Stimulated activated naive CD4-positive, alpha-beta T cell (primary cell): ENCODE measurements at places on chromosomes 5 and 9.

DNA sequence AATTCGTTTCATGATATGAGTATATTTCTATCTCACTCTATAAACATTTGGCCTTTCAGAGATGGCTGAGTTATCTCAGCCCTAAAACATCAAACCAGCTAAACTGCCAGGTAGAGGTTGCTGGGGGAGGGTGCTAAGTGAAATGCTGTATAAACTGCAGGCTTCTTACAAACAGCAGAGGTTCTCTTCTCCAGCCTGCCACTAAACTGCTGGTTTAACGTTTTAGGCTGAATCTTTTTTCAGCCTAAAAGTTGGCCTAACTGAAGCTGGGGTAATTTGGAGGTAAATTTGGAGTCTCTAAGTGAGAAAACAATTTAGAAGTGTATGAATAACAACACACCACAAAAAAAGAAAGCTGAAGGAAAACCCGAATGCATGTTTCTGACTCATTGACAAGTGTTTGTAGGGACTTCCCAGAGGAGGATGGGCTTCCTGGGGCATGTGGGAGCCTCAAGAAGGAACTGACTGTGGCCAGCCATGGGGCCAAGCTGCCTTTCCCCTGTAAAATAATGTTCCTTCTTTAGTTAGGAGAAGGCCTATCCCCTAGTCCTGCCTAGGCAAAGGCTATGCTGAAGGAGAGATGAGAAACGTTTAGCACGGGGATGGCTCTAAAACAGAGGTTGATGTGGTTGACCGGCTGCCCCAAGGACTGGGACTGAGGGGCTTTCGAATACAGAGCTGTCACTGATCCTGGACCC is 44.3 kb downstream of the SLC28A3 start:
- no peak for DNase-seq

- DNase-seq = no peak
These were observed 458.0 kb downstream of the DMAC1 start for GRCh38 chr9:7341571-7341970.

DNA sequence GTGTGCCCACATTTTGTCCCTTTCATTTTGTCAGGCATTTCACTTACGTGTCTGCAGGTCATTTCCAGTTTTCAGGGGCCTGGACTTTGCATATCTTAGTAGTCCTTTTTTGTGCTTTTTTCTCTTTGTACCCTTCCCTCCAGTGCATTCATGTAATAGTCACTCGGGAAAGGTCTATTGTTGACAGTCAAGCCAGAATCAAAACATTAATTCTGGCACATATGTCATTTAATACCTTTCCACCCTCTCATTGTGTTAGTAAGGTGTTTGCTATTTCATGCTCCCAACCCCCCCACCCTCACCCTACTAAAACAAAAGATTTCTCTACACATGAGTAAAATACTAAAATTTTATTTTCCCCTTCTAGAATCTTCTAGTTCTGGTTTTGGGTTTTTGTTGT is 42.7 kb downstream of the UGCG start:
- no peak for DNase-seq

- DNase-seq = no peak
These were observed 116.4 kb downstream of the NTRK2 start for GRCh38 chr9:84785792-84786547.

DNA sequence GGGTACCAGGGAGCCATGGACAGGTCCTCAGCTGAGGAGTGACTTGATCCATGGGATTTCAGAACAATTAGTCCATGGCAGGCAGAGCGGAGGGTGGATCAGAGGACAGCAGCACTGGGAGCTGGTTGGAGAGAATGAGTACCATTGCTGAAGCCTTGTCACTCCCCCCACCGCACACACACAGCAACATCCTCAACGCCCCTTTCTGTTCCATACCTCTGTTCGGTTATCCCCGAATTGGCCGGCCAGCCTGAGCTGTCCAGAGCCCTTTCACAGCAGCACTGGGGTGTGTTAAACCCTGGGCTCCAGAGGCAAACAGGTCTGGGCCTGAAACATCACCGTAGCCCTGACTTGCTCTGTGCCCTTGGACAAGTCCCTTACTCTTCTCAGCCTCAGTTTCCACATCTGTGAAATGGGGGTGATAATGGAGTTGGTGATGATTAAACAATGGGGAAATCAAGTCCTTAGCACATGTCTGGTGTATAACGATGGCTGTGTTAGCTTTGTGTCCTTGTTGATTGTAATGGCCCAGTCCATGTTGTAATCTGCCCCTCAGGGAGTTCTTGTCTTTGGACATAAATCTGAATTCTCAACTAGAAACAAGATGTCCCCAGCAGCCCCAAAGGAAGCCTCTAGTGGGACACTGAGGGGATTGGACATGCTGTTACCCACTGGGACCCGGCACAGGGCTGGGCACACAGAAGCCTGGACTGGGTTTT is 16.9 kb downstream of the GSN start:
- DNase-seq = no peak

DNA sequence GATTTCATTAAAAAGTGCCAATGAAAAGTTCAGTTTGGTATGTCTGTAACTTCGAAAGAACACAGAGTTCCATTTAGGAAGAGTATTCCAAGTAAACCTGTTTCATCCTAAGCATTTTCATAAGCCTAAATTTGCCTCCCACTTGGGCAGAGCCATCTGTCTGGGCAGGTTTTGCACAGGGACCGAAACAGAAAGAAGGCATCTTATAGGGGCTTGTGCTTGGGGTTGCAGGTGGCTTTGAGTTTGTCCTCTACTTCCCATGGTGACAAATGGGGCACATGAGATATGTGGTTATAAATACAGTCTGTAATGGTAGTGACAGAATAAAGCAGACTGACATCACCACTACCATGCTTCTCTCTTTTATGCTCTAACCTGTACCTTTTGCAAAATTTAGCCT is 63.7 kb downstream of the MCTP1 start:
- DNase-seq = no peak

DNA sequence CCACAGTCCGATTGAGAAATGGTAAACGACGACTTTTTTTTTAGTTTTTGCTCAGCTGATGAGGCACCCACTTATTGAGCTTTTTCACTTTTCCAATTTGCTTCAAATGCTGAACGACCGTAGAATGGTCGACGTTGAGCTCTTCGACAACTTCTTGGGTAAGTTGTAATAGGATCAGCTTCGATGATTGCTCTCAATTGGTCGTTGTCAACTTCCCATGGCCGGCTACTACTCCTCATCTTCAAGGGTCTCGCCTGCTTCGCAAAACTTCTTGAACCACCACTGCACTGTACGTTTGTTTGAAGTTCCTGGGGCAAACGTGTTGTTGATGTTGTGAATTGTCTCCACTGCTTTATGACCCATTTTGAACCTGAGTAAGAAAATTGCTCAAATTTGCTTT is 35.7 kb downstream of the NSD1 start:
- no peak for DNase-seq

- DNase-seq = no peak
These were observed 36.6 kb downstream of the MRPL36 start for GRCh38 chr5:1762883-1763547.

DNA sequence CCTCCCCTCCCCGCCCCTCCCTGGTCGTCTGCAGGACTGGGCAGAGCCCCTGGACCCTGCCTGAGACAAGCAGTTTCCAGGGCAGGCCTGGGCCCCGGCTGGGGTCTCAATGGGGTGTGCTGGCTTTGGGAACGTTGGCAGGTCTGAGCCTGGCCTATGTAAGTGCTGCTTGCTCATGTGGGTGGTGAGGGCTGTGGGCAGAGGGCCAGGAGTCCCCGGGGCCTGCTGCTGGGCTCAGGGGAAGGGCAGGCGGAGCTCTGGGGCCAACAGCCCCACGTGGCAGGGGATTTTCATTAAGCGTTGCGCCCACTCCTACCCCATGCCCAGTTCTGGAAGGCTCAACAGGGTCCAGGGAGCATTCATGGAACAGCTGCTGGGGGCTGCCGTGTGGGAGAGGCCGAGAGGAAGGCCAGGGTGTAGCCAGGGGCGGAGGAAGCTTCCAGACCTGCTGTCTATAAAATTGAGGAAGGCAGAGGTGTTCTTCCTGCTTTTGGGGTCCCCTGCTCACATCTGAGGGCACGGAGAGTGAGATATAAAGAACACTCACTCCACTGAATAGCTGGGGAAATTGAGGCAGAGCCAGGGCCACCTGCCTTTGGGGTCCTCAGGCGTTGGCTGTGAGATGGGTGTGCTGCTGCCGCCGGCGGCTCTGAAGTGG is 32.5 kb downstream of the RXRA start:
- no peak for DNase-seq

DNA sequence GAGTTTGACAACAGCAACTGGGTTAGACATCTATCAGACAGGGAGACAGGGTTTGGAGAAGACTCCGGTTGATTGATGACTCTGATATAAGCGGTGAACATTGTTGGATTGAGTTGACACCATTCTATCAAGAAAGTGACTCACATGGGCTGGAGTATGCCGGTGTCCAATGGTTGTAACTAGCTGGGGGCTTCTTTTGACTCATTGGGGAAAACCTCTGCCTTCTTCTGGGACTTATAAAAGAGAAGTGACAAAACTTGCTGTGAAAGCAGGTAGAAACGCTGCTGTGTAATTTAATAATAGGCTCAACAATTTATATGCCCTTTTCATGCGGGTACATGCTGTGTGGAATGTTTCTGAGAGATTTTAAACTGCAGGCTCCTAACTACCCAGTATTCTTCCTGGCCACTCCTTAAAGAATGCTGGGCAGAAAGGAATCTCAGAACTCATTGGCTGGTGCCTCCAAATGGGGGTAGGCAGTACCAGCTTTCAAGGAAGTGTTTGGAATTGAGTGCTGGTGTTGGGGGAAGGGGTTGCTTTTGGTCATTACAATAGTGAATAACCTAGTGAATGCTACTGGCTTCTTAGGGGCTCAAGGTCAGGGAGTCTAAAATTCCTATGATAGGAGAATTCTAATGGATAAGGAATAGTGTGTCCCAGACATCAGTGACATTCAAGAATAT is 43.9 kb downstream of the FYB1 start:
- DNase-seq = no peak

GRCh38 chr5:71932655-71933338 is 174.5 kb upstream of the MAP1B start:
- no peak for DNase-seq

GRCh38 chr9:133608382-133608781 is 807 bp downstream of the FAM163B start:
- no peak for DNase-seq

GRCh38 chr5:9582406-9582805 is 36.5 kb upstream of the SEMA5A start:
- no peak for DNase-seq

- DNase-seq = no peak
These were observed 39.2 kb downstream of the ADAMTS19 start for GRCh38 chr5:129499208-129499852.

DNA sequence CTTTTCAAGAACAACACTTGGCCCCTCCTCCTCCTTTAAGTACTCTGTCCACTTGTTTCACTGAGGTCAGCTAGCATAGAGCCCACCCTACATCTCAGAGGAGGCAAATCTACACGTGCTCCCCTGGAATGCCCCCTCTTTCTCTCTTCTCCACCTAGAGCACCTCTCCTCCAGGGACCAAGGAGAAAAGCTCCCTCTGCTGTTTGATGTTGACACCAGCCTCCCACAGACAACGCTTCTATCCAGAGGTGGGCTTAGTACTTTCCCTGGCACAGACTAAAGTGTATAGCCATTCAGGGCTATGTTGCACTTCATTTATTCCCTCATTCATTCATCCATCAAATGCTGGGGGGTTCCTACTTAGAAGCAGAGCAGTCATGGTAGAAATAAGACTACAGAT is 68.2 kb upstream of the TAF1L start:
- no peak for DNase-seq

DNA sequence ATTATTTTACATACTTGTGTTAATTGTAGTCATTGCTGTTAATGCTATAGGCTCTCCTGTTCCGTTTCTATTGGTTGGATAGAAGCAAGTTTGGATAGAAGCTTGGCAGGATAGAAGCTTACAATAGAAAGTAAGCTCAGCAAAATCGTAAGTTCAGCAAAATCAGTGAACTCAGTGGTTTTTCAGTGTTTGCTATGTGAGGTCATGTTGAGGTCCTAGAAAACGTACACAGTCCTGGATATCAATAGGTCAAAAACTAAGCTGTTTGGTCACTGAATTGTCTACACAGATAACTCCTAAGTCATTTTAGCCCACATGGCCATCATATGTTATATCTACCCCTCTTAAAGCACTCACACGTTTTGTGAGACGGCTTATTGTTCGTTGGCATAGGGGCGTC is 299.4 kb downstream of the MAN2A1 start:
- DNase-seq = no peak

DNA sequence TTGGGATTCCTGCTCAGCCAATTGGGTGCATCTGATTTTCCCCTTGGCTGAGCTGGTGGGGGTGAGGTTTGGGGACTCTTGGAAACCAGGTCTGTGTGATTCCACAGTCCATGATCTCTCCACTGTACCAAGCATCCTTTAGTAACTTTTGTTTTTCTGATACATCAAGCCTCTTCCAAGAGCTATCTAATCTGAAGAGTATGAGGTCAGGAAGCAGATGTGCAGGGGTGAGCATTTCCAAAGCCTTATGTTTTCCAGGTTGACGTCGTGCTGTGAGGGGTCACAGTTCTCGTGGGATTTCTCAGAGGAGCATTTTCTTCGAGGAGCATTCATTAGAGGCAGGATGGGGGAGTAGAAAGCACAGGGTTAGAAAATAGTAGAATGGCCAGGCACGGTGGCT is 95.3 kb downstream of the KLF4 start:
- DNase-seq = no peak

DNA sequence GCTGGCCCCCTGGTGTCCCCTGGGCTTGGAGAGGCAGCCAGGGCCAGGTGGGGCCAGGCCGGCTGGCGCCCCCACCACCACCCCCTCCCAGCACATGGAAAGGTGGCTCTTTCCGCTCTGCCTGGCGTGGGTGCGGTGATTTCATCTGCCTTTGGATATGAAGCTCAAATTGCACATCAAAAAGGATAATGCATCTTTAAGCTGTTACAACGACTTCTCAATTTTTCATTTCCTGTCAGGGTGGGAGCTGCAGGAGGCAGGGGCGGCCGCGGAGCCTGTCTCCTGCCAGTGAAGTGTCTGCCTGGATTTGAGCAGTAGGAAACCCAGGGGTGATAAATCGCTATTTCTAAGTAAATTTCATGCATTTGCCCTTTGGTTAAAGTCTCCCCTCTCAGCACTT is 169.2 kb upstream of the MVB12B start:
- no peak for DNase-seq

DNA sequence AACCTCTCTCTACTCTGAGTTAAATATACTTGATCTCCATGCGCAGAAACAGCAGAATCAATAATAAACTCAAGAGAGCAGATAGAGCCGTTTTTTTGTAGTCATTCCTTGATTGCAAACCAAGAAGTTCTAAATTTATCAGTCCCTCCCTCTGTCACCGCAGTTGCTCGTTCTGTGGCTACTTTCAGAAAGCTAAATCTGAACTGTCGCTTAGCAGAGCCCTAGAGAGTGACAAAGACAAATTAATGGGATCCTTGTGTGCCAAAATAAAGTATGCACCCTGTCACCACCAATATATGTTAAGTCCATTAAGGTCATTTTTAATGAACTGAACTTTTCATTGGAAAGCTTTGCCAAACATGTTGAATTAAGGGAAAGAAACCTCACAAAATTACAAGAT is 218.3 kb downstream of the ADAMTSL1 start:
- DNase-seq = no peak

DNA sequence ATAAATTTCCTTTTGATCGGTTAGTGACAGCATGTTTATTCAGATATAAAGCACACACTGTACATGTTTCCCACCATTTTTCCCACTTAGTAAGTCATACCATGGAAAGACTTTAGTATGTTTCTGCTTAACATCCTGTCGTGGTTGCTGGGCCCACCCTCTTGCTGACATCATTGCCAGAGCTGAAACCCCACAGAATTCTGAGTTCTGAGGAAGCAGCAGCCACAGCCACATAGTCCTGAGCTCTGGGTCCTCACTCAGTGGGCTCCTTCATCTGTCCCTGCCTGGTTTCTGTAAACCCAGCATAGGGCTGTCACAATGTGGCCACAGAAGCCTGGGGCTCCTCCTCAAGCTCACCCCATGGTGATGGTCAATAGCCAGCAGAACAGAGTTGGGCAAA is 441.5 kb downstream of the ENC1 start:
- no peak for DNase-seq
